ENCODE measurements at places on chromosomes 2 and 18.

DNA sequence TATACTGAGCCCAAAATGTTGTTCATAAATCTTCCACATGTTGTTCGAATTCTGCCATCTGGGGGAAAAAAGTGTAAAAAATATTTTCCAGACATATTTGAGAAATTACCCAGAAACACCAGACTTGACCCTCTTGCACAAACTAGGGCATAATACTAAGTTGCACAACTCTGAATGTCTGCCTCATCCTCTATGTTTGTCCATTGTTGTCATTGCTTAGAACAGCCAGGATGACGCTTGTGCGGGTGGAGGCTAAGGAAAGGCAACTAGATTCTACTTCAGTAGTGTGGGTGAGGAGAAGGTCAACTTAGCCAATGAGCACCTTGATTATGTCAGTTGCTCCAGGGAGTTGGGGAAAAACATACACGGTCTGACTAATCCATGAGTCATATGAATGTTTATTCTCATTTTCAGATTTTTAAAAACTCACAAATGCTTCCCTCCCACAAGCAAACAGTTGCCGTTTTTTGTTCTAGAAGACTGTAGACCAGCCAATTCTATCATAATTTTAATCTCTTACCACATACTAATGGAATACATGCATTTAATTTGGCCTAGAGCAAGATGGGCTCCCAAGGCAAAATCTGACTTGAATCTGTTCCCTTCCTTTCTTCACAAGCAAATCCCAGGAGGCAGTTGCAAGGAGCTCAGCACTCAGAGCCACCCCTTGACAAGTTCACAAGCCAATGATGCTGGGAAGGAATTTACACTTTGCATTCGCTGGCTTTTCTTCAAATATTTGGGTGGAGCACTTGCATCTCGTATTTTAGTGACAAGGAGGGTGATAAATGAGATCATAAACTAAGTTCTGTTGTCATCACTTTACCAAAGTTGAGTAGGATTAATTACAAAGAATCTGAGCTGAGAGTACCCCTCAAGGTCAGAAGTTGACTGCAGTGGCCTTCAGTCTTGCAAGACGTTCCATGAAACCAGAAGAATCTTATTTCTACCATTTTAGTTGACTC lies 163.2 kb upstream of the TWIST2 start:
- DNase-seq: no peak

DNA sequence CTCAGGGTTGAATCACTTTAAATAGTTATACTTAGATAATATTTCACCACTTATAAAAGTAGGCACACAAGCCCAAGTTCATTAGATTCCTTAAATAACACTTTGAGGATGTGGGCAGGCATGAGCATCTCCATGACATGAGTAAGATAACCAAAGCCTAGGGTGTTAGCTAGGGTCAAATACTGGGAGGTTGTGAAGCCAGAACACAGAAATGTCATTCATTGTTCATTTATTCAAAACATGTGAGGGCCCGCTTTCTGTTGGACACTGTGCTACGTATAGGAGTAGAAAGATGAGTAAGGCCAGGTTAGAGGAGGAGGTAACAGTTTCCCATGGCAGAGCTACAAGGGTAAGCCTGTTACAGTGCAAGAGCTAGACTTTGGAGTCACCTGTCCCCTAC lies 93.5 kb upstream of the NEDD4L start:
- DNase-seq: no peak

DNA sequence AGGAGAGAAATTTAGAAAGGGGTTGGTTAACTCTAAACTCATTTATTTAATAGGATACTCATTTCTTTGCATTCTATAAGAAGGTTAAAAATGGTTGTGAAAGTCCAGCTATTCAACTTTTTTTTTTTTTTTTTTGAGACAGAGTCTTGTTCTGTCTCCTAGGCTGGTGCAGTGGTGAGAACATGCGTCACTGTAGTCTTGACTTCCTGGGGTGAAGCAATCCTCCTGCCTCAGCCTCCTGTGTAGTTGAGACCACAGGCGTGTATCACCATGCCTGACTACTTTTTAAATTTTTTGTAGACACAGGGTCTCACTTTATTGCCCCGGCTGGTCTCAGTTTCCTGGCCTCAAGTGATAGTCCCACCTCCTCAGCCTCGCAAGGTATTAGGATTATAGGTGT lies 11.9 kb downstream of the ELP2 start:
- no peak for DNase-seq

GRCh38 chr18:59202258-59202820 lies 17.6 kb upstream of the GRP start:
- DNase-seq: no peak

GRCh38 chr2:170229125-170229524 lies 51.2 kb downstream of the MYO3B start:
- no peak for DNase-seq

DNA sequence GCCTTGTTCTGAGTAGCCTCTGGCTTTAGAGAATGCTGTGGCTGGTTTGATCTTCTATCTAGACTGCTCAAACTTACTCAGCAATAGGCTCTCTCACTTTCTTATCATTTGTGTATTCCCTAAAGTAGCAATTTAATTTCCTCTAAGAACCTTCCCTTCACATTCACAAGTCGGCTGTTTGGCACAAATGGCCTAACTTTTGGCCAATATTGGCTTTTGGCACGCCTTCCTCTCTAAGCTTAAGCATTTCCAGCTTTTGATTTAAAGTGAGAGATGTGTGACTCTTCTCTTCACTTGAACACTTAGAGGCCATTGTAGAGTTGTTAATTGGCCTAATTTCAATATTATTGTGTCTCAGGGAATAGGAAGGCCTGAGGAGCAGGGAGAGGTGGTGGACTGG lies 219.5 kb upstream of the PXDN start:
- DNase-seq: no peak

- DNase-seq: peak; percentile 68
Observed at GRCh38 chr2:218022131-218022850, 19.5 kb upstream of the TNS1 start.

- DNase-seq: no peak
Observed at GRCh38 chr2:1841903-1842791, 97.8 kb upstream of the PXDN start.

GRCh38 chr2:16258350-16258749 lies 318.0 kb downstream of the MYCN start:
- DNase-seq: no peak

DNA sequence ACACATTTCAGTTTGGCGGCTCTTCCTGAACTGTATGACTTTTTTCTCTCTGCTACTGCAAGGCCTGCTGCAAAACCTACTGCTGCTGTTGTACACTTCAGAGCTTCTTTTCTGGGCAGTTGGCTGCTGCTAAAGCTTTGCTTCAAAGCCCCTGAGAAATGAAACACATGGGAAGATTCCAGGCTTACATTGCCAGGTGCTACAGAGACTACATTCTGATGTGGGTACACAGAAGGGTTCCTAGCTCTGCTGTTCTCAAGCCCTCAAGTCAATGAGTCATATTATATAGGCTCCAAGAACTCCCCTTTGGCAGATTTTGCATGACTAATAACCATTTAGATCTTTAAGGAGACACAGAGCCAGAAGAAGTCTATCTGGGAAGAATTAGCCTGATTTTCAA lies 12.9 kb upstream of the PGAP1 start:
- no peak for DNase-seq

- no peak for DNase-seq
Observed at GRCh38 chr2:179745635-179746256, 115.7 kb downstream of the ZNF385B start.

- no peak for DNase-seq
Observed at GRCh38 chr2:116223912-116224311, 1590.6 kb upstream of the DDX18 start.

- no peak for DNase-seq
Observed at GRCh38 chr2:220275454-220275853, 648.0 kb downstream of the SLC4A3 start.

DNA sequence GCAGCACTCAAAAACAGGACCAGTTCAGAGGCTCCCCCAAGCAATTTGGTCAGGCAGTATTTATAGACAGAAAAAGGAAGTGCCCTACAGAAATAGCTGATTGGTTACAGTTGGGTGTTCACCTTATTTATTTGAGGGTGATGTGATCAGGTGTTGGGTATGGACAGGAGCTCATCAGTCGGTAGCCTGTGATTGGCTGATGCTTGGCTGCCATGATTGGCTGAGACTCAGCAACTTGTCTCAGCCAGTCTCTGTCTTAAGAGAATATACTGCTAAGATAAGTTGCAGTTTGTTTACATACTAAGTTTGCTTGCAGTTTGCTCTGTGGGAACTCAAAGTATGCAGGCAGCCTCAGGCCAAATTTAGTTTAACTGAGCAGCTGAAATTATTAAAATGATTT lies 9.4 kb downstream of the ABCG8 start:
- no peak for DNase-seq

GRCh38 chr2:62010632-62011256 lies 105.3 kb downstream of the COMMD1 start:
- DNase-seq: no peak

- DNase-seq: no peak
Observed at GRCh38 chr18:54358495-54359040, 862 bp downstream of the C18orf54 start.

- no peak for DNase-seq
Observed at GRCh38 chr18:79496978-79497637, 101.4 kb downstream of the NFATC1 start.

GRCh38 chr2:26559556-26559955 lies 81.6 kb downstream of the CIB4 start:
- DNase-seq: no peak

- DNase-seq: no peak
Observed at GRCh38 chr18:64809801-64810200, 660.9 kb upstream of the LINC00305 start.

DNA sequence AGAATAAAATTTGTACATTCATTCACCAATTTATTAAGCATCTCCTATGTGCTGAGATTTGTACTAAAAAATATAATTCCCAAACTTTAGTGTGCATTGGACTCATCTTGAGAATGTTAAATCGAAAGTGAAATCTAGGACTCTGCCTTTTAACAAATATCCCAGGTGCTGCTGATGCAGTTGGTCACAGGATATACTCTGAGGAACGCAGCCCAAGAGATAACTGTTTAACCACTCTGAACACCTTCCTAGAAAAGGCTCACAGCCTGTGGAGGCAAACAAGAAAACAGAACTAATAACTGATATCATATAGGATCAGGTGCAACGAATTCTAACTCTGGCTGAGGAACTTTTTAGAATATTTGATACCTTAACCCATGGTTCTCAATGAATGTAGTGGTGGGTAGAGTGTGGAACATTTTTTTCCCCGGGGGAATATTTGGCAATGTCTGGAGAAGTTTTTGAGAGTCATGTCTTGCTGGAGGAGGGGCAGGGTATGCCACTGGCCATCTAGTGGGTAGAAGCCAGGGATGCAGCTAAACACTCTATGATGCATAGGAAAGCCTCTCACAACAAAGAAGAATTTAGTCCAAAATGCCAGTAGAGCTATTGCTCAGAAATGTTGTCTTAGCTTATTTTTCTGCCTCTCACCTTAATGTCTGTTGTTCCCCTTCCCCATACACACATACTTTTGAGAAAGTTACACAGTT lies 96.5 kb downstream of the EHBP1 start:
- DNase-seq: no peak

- no peak for DNase-seq
Observed at GRCh38 chr2:196685792-196686191, 46.3 kb downstream of the CCDC150 start.

DNA sequence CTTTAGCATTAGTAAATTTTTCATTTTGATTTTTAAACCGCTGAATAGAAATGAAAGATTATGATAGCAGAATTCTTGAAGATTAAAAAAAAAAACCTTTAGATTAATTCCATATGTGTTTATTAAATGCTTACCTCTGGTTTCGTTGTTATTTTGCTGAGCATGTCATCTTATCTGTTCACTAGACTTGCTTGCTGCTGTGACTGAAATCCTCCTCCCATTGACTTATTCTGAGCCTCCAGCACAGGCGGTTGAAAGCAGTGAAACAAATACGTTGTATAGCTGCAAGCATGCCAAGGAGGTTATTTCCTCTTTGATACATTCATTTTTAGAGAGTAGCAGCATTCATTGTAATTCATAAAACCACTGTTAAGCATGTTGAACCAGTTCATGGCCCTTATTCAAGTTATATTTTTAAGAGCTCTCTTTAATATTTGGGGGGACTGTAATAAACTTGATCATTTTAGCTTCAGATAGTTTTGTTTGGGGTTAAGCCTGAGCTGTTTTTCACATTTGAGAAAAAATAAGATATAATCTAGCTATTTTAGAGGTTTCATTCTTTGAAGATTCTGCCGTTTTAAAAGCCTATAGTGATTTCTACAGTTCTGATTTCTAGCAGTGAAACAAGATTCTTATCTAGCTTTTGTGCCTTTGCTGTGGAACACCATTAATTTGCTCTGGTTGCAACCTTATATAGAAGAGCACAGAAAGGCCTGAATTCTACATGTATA lies at the start of gene HTR2B:
Gene HTR2B, minus strand, starts transcription at position 205 of the 731 bp plus-strand sequence. CDS start 1,278 bp downstream, outside the sequence.
- no peak for DNase-seq

DNA sequence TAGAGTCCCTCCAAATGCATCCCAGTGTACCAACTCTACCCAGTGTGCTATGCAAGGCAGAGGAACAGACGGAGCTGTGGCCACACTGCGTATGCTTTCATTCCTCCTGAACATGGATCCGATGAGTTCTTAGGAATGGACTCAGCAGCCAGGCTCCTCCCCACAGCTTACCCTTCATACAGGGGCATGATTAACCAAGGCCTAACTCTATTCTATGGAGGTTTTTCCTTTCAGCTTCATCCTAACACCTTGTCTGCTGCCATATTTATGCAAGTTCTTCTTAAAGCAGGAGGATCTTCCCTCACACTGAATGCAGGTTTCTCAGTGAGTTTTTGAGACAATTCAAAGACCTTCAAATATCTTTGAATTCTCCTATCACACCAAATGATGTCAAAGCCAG lies 222.9 kb downstream of the MYT1L start:
- DNase-seq: no peak

- no peak for DNase-seq
Observed at GRCh38 chr2:207421671-207422070, 108.1 kb upstream of the CREB1 start.

- no peak for DNase-seq
Observed at GRCh38 chr2:157780211-157780610, 95.9 kb downstream of the ACVR1 start.

- no peak for DNase-seq
Observed at GRCh38 chr18:60639836-60640235, 267.3 kb upstream of the MC4R start.

DNA sequence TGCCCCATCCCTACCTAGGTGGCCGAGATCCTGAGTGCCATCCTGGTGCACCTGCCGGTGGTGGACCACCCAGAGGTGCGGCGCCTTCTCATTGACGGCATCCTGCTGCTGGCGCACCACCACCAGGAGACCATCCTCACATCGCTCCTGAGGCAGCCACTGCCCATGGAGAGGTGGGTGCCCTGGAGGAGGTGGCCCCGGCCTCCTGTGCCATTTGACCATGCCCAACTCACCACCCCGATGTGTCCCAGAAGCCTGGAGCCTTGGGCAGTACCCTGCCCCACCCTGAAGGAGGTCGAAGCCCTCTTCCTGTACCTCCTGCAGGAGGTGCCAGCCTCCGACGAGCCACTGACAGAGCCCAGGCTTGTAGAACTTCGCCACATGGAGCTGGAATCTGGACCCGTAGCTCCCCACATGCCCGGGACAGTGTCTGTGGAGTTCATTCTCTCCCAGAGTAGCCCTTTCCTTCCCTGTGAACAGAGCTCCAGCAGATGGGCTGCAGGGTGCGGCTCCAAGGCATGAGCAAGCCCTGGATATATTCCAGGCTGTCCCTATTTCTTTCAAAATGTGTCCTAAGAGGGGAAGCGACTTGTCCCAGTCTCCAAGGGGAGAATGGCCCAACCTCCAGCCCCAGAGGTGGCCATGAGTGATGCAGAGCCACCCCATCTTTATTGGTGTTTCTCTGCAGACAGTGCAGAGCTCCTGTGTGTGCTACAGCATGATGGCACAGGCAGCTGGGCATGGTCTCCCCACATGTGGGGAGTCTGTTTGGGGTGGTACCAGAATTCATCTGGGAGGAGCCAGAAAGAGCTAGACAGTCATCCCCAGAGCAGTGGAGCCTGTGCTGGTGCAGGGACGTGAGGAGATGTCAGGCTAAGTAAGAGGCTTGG lies 34.2 kb downstream of the HJURP start:
- peak; percentile 58 for DNase-seq
